ENCODE measurements at places on chromosomes 4 and X. TPM values are rescaled to one million over a fixed set of nuclear protein-coding genes. Genes with fewer than 3 reads are reported as not detected.
A peak's percentile ranks its signal among the peaks of the same experiment; 100 is the strongest.

DNA sequence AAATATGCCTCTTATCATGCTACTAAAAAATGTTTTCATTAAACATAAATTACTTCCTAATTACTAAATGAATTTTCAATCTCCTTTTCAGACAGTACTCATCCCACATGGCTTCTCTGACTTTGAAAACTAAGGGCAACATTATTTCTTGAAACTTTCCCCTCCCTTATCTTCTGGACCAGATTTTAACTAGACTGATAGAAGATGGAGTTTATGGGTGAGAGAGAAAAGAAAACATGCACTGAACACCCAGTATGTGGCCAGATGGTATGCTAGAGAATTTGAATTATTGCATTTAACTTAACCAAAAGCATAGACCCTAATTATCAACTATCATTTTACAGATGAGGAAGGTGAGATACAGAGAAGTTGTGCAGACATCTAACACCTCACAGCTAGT, 16.8 kb downstream of the CNOT6L start:
- H3K27me3 ChIP-seq, result no peaks in the 10 kb centered on the region
- no peaks in the 10 kb centered on the region for H3K36me3 ChIP-seq
- no peak overlapping the region for H3K4me3 ChIP-seq
- H3K27ac ChIP-seq, result no peak overlapping the region
- no peaks in the 10 kb centered on the region for H3K4me1 ChIP-seq

- DNase-seq, result no peak
- H3K27me3 ChIP-seq, result no peaks in the 10 kb centered on the region
- no peaks in the 10 kb centered on the region for H3K4me1 ChIP-seq
- H3K4me3 ChIP-seq, result no peak overlapping the region
- H3K27ac ChIP-seq, result no peak overlapping the region
These were observed 203.2 kb downstream of the PTTG2 start for GRCh38 chr4:38163216-38164006.

- H3K27ac ChIP-seq, result peak overlapping the region; percentile 44
- no peaks in the 10 kb centered on the region for H3K4me1 ChIP-seq
- H3K27me3 ChIP-seq, result no peaks in the 10 kb centered on the region
These were observed 243.1 kb upstream of the FTHL17 start for GRCh38 chrX:31314921-31315320.

GRCh38 chr4:138912704-138913340, 102.8 kb upstream of the NOCT start:
- H3K4me1 ChIP-seq, result peaks cover 5% of the 10 kb centered on the region
- DNase-seq, result no peak
- H3K27ac ChIP-seq, result no peak overlapping the region
- no peaks in the 10 kb centered on the region for H3K36me3 ChIP-seq
- H3K4me3 ChIP-seq, result no peak overlapping the region
- no peaks in the 10 kb centered on the region for H3K27me3 ChIP-seq

DNA sequence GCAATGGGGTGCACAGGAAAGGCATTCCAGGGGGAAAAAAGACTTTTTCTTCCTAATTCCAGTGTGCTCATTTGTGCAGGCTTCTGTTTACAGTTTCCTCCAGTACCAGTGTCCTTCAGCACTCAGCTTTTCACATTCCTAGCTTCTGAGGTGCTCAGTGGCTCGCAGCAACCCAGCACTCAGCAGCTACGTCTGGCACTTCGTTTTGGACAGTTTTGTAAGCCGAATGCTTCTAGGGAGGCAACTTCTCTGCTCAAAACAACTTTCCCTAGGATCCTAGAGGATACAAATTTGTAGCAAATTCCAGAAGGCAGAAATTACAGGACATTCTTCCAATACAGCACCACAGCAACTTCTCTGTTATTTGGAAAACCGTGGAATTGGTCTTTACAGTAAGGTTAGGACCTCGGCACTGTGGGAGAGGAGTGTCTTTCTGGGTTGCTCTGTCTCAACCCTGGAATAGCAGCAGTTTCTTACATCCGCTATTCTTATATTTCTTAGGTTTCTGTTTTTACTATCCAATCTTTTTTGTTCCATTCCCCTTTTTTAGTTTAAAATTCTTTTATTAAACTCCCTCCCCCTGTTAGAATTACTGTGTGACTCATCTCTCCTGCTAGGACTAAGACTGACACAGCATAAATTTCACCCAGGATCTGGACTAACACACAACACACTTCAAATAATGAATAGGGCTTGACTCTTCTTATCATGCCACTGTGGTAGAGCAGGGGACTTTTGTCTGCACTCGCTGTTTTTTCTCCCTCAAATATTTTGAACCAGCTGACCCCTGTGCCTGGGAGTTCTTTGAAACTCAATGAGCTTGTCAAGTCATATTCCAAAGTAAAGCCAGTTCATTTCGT, 1314.7 kb downstream of the FSTL5 start:
- no peaks in the 10 kb centered on the region for H3K36me3 ChIP-seq
- peaks cover 4% of the 10 kb centered on the region for H3K4me1 ChIP-seq
- H3K27ac ChIP-seq, result peak overlapping the region; percentile 6
- H3K27me3 ChIP-seq, result no peaks in the 10 kb centered on the region

DNA sequence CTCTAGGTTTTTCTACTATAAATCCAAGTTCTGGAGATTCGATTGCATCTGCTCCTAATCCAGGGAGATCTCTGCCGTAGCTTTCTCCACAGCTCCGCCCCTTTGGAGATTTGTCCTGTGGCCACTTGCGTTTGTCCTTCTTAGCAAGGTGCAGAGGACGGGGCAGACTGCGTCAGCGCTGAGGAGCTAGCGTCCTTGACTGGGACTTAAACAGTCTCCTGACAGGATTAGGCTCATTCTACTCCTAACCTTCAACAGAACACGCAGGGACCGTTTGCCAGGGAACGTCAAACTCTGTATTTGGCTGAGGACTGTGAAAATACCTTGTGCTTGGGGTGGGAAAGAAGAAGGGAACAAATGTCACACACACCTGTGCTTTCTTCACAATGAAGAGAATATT, 38.6 kb downstream of the SORBS2 start:
- no peak overlapping the region for H3K4me3 ChIP-seq
- peak; percentile 68 for DNase-seq
- no peak overlapping the region for H3K27ac ChIP-seq
- H3K4me1 ChIP-seq, result peaks cover 6% of the 10 kb centered on the region
- peaks cover 4% of the 10 kb centered on the region for H3K27me3 ChIP-seq

GRCh38 chrX:50700921-50701320, 113.1 kb downstream of the SHROOM4 start:
- H3K4me3 ChIP-seq, result no peak overlapping the region
- H3K27ac ChIP-seq, result no peak overlapping the region
- peak; percentile 62 for DNase-seq
- peaks cover under 1% of the 10 kb centered on the region for H3K36me3 ChIP-seq
- H3K4me1 ChIP-seq, result peaks cover 2% of the 10 kb centered on the region

- H3K36me3 ChIP-seq, result no peaks in the 10 kb centered on the region
- H3K4me3 ChIP-seq, result no peak overlapping the region
- no peaks in the 10 kb centered on the region for H3K27me3 ChIP-seq
- H3K4me1 ChIP-seq, result no peaks in the 10 kb centered on the region
- no peak overlapping the region for H3K27ac ChIP-seq
These were observed 42.5 kb upstream of the ZNF157 start for GRCh38 chrX:47327902-47328301.

DNA sequence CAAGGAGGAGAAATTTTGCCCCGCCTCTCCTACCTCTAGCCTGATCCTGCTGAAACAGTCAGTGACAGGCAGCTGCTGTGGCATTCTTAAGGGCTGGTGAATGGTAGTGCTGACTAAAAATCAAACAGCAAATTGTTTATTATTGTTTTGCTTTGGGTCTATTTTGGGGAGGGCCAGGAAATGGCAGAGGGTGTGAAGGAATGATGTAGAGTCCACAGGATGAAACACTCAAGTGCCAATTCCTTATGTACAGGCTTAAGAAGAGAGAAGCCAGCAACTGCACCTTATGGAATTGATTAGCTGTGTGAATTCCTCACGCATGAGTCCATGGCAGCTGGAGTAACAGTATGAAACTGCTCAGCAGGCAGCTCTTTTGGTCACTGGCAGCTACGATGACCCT, 39.7 kb downstream of the VEGFC start:
- H3K4me1 ChIP-seq, result no peaks in the 10 kb centered on the region
- no peaks in the 10 kb centered on the region for H3K27me3 ChIP-seq
- no peaks in the 10 kb centered on the region for H3K36me3 ChIP-seq
- H3K4me3 ChIP-seq, result no peak overlapping the region
- no peak overlapping the region for H3K27ac ChIP-seq

DNA sequence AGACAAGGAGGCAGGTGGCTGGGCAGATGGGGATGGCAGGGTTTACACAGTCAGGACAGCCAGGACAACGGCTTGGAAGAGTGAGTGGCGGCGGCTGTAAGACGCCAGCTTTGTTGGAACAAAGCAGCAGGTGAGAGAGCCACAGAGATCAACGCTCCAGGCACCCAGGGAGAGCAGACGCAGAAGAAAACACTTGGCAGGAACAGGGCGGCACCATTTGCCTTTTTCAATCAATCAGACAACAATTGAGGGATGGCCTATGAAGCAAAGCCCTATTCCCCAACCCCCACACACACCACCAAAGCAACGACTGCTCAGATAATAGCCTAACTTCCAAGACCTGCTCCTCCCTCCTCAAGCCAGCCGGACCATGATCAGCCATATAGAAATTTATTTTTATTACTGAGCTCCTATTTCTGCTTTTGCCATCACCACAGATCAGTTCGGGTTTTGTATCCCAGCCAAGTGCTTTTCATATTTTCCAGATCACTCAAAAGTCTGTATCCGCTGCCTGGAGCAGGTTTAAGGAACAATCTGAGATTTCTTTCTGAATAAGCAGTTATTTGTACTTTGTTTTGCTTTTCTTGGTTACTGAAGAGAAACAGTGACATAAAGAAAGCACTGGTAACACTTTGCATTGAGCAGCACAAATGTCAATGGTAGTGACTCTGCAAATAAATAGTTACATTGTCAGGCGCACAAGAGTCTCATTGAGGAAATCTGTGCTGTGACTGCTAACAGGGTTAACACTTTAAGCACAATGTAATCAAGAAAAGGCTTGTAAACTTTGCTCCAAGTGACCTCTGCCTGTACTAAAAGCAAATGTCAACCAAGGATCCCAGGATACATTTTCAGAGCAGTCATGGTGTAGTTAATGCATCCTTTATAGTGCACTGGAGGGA, 81.8 kb upstream of the RBPJ start:
- no peaks in the 10 kb centered on the region for H3K27me3 ChIP-seq
- H3K4me3 ChIP-seq, result peak overlapping the region; percentile 46
- peak overlapping the region; percentile 85 for H3K27ac ChIP-seq
- H3K4me1 ChIP-seq, result peaks cover 12% of the 10 kb centered on the region

DNA sequence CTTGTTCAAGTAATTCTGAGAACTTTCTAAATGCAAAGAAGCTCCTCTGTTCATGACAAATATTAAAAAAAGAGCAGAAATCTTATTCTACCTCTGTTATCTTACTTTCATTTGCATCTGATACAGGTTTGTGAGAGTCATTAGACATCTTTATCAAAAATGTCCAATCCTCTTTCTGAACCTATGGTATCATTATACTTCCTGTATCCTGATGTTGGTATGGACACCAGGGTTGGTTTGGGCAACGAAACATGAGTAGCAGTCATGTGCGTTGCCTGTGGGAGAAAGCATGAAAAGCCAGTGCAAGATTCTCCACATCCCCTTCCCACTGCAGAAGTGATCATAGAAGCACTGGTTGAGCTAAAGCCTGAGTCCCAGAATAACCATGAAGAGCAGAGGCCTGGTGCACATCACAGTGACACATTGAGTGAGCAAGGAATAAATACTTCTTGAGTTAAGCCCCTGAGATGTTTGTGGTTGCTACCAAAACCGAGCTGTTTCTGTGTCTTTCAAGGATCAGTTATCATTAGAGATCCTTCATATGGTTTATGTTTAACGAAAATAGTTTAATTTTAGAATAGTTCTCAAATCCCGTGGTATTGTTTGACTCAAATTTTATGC, 197.2 kb downstream of the BANK1 start:
- H3K27me3 ChIP-seq, result no peaks in the 10 kb centered on the region
- H3K36me3 ChIP-seq, result no peaks in the 10 kb centered on the region
- no peak for DNase-seq
- H3K4me3 ChIP-seq, result no peak overlapping the region
- no peak overlapping the region for H3K27ac ChIP-seq

- H3K27me3 ChIP-seq, result no peaks in the 10 kb centered on the region
- H3K4me1 ChIP-seq, result no peaks in the 10 kb centered on the region
- H3K36me3 ChIP-seq, result no peaks in the 10 kb centered on the region
- no peak overlapping the region for H3K4me3 ChIP-seq
- DNase-seq, result no peak
These were observed 26.9 kb downstream of the HTRA3 start for GRCh38 chr4:8296491-8296890.

DNA sequence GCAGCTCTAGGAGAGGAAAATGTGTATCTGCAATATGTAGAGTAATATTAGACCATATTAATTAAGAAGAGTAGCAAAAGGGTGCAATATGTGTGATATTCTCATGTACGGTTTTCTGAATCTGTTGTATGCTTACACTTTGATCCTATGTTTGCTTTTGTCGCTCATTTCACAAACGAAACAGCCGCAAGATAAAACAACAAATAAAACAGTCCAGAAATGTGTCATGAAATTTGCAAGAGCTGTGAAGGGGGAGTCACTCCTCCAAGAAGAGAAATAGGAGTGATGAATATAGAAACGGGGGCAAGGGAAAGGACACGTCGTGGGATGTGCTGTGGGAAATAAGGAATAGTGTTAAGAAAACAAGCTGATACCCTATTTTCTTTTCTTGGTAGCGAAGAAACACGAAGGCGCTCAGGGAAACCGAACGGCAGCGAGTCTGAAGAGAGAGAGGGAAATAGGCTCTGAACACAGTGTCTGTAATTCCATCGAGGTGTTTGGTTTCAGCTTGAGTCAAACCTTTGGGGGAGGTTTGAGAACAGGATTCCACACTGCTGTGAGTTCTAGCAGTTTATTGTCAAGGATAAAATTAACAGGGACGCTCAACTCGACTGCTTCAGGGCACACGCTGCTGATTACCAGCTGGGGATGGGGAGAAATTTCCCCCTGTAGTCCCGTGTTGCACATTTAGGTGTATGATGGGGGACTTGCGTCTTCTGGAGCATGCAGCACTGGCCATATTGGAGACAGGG, 595.6 kb upstream of the TENM3 start:
- H3K4me1 ChIP-seq, result no peaks in the 10 kb centered on the region
- no peaks in the 10 kb centered on the region for H3K27me3 ChIP-seq
- no peaks in the 10 kb centered on the region for H3K36me3 ChIP-seq
- no peak overlapping the region for H3K4me3 ChIP-seq

DNA sequence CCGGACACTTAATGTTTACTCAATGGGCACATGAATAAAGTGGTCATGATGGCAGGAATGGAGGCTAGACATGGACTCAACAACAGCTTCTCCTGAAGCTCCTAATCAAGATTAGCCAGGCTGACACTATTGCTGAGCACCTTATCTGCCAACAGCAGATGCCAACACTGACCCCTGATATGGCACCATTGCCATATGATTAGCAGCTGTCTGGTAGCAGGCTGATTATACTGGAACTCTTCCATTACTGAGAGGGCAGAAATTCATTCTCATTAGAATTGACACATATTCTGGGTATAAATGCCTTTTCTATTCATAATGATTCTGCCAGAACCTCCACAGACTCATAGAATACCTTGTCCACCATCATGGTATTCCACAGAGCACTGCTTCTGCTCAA, 18.4 kb upstream of the AFF1 start:
- H3K27ac ChIP-seq, result no peak overlapping the region
- peak; percentile 3 for DNase-seq
- no peaks in the 10 kb centered on the region for H3K36me3 ChIP-seq
- H3K4me1 ChIP-seq, result no peaks in the 10 kb centered on the region
- H3K27me3 ChIP-seq, result no peaks in the 10 kb centered on the region

CT47B1 gene
- total RNA-seq, result not detected

ARMCX2 gene
- 144 TPM for total RNA-seq

RTL9 gene
- total RNA-seq, result 0.29 TPM

NAP1L2 gene
- 6.6 TPM for total RNA-seq

IL2RG gene
- total RNA-seq, result not detected

MAGEH1 gene
- total RNA-seq, result 39.5 TPM

TCEAL5 gene
- 4.2 TPM for total RNA-seq

RAP1GDS1 gene
- 37.9 TPM for total RNA-seq

BLOC1S4 gene
- 18.8 TPM for total RNA-seq

MYOZ2 gene
- total RNA-seq, result not detected

CNKSR2 gene
- 4.3 TPM for total RNA-seq

MAGEA12 gene
- not detected for total RNA-seq
